DMS79 (cell line): ENCODE measurements at places on chromosomes 16 and 17.
A peak's percentile ranks its signal among the peaks of the same experiment; 100 is the strongest.

- DNase-seq, result no peak
Measured at GRCh38 chr17:69473841-69474831, 59.6 kb downstream of the MAP2K6 start.

- no peak for DNase-seq
Measured at GRCh38 chr16:81717662-81718189, 61.4 kb upstream of the PLCG2 start.

- no peak for DNase-seq
Measured at GRCh38 chr17:73620414-73620813, 23.8 kb downstream of the SDK2 start.

DNA sequence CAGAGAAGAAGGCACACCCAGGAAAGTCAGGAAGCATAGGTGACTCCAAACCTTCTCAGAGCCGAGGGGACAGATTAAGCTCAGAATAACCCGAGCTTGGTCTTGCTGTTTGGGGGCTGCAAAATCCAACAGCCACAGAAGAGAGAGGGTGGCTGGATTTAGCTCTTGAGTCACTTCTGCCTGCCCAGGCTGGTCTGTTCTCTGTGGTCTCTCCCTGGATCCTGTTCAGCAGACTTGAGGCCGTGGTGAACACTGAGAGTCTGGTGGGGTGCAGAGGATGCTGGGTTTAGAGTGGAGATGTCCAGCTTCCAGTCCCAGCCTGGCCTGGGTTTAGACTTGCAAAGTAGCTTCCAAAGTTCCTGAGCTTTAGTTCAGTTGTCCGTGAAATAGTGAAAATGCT lies 8.8 kb downstream of the SLC26A11 start:
- no peak for DNase-seq

DNA sequence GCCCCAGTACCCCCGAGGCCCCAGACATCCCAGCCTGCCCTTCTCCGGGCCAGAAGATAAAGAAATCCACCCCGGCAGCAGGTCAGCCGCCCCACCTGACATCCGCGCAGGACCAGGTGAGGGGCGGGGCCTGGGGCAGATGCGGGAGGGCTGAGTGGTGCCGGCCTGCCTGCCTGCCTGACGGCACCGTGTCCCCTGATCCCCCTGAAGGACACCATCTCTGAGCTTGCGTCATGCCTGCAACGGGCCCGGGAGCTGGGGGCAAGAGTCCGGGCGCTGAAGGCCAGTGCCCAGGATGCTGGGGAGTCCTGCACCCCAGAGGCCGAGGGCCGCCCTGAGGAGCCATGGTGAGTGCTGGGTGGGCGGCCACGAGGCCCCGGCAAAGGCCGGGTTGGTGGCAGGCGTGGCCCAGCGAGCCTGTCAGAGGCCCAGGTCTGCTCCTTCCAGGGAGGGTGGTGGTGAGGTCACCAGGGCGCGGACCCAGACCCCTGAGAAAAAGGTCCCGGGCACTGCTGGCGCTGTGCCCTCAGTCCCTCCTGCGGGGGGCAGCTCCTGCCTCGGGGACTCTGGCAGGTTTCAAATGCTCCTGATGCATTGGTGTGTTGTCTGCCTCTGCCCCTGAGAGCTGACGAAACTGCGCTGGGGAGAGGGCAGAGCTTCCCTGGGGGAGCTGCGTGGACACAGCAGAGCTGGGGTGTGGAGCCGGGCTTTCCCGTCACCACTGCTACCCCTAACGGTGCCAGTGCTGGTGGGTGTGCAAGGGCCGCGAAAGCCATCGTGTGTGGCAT lies 1.2 kb downstream of the CDT1 start:
- peak; percentile 7 for DNase-seq

DNA sequence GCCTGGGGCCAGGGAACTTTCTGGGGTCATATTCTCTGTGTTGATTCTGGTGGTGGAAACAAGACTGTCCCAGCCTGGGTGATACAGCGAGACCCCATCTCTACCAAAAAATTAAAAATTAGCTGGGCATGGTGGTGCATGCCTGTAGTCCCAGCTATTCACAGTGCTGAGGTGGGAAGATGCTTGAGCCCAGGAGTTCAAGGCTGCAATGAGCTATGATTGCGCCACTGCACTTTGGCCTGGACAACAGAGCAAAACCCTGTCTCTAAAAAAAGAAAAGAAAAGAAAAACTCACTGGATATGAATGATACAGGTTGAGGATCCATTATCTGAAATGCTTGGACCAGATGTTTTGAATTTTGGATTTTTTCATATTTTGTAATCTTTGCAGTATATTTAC lies 13.6 kb downstream of the SCGB1C2 start:
- no peak for DNase-seq

DNA sequence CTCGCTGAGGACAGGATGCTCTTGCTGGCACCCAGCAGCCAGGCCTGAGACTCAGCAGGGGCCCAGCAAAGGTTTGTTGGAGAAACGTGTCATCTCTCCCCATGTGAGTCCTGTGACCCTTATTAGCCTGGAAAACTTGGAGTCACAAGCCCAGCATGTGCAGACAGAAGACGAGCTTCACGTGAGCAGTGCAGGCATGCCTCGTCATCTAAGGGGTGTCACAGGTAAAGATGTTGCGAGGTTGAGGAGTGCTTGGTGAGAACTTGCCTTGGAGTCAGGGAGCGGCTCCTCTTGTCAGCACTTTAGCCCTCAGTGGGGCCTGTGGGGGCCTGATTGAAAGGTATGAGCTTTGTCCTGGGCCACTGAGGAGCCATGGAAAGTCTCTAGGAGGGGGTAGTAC lies 2.1 kb upstream of the CTRL start:
- DNase-seq, result no peak

DNA sequence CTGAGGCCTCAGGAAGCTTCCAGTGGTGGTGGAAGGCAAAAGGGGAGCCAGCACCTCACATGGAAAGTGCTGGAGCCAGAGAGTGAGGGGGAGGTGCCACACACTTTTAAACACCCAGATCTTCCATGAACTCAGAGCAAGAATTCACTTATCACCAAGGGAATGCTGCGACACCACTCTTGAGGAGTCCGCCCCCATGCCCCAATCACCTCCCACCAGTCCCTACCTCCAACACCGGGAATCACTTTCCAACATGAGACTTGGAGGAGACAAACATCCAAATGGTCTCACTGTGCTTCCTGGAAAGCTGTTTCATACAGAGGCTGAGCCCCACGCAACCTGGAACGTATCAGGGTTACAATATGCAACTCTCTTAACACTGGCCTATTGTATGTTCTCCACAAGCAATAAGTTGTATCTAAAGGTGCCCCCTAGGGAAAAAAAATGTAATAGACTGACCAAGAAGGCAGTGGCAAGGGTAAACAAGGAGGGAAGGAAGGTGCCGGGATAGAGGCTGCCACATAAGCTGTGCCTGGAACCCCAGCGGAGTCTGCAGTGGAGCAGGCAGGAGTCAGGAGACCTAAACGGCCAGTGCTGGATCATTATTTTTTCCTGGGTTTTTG lies 106.7 kb upstream of the FOXF1 start:
- DNase-seq, result no peak

GRCh38 chr16:48950184-48950583 lies 331.5 kb downstream of the CBLN1 start:
- DNase-seq, result no peak

DNA sequence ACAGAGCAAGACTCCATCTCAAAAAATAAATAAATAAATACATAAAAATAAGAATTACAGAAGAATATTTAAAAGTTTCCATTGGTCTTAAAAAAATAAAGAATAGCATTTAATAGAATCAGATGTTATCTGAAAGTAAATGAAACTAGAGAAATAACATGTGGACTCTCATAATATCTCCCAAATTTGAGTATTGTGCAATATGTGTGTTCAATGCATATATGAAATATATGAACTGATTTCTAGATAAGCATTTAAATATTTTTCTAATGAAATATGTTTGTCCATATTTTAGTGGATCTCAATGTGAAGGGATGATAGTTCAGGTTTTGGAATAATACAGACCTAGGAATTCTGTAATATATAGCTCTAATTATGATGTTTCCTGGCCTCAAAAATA lies 265.9 kb upstream of the PMFBP1 start:
- no peak for DNase-seq

DNA sequence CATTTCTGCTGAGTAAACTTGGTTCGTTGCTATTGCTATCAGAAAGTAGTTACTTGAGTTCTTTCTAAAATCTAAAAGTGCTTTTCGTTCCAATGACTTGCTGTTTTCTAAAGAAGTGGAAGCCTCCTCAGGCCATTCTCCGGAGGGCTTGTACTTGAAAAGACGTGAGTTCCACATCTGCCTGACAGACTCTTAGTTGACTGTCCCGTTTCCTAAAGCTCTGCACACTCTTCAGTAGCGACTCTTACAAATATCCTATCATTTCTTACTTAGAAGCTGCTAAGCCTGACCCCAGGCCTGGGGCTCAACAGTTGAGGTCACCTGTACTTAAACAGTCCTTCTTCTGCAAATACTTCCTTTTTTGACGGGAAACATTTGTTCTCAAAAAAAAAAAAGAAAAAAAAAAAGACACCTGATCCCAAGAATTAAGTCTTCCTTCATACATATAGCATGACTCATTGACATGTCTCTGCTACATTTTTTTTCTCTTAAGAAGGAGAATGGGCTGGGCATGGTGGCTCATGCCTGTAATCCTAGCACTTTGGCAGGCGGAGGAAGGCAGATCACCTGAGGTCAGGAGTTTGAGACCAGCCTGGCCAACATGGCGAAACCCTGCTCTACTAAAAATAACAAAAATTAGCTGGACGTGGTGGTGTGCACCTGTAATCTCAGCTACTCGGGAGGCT lies 61.5 kb downstream of the DHRS7C start:
- no peak for DNase-seq

GRCh38 chr16:47247690-47248089 lies 103.9 kb upstream of the NETO2 start:
- no peak for DNase-seq

GRCh38 chr16:66658860-66659190 lies 37.7 kb downstream of the CMTM4 start:
- DNase-seq, result no peak

GRCh38 chr16:84603140-84603816 lies 14.6 kb downstream of the COTL1 start:
- DNase-seq, result peak; percentile 20
